ENCODE measurements at places on chromosomes 6 and 20. TPM values are rescaled to one million over a fixed set of nuclear protein-coding genes. Genes with fewer than 3 reads are reported as not detected.

The SPTLC3 gene
- total RNA-seq = 23.9 TPM

The GGTLC1 gene
- total RNA-seq = not detected

The MTRF1L gene
- total RNA-seq = 12.8 TPM

DNA sequence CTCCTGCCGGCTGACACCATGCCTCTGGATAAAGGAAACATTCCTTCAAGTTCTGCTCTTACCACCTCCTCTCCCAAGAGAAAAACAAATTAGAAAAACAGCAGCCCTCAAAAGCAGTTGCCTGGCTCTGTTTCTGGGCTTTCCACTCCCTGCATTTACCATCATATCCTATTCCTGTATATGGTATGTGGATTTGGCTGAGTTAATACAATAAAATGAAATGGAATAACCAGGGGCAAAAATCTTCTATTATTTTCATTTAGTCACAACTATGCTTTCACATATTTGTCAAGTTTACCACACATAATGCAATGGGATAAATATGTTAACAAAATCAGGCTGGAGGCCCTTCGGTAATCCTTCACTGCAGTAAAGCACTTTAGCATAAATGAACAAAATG, 34.3 kb downstream of the COL12A1 start:
- no peak for DNase-seq

DNA sequence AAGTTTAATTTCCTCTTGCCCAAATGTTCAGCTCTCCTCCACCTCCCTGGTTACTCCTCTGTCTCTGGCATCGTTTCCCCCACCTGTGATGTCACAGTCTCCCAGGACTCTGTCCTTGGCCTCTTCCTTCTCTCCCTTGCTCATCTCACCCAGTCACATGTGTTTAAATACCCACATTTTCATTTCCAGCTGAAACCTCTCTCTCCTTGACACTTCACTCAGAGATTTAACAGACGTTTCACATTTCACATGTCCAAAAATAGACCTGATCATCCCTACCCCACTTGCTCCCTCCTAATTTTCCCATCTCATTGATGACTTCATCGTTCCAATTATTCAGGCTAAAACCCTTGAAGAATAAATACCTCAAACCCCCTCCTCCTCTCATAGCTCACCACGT, 604.1 kb upstream of the JAG1 start:
- DNase-seq = no peak

GRCh38 chr6:89205819-89206218, 11.3 kb downstream of the GABRR1 start:
- no peak for DNase-seq

DNA sequence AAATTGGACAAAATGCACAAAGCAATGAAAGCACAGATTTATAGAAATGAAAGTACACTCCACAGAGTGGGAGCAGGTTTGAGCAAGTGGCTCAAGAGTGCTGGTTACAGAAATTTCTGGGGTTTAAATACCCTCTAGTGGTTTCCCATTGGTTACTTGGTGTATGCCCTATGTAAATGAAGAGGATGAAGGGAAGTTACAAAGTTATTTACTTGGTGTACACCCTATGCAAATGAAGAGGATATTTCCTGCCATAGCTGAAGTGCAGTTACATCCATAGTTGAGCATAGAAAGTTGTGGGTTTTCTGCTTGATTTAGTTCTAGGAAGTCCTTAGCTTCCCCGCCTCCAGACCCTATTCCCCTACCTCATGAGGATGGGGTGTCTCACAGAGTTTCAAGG, 22.7 kb downstream of the BCAS1 start:
- no peak for DNase-seq

All from uterus (tissue), 4 donors.